ENCODE measurements at places on chromosomes 4 and X.
A peak's percentile ranks its signal among the peaks of the same experiment; 100 is the strongest.

DNA sequence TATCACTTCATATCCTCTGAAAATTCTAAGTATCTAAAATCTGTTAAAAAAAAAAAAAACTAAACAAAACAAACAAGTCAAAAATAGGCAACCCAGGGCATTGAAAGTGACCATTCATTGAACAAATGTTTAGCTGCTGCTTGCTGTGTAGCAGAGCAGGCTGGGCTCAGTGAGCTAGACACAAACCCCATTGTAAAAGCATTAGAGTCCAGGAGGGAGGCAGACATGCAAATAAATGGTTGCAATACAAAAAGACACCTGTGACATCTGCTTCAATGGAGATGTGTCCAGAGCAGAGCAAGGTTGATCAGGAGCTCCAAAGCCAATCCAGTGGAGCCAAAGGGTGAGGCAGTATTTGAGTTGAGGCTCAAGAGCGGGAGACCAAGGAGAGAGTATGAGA, 267.3 kb upstream of the GATB start:
- DNase-seq = no peak

DNA sequence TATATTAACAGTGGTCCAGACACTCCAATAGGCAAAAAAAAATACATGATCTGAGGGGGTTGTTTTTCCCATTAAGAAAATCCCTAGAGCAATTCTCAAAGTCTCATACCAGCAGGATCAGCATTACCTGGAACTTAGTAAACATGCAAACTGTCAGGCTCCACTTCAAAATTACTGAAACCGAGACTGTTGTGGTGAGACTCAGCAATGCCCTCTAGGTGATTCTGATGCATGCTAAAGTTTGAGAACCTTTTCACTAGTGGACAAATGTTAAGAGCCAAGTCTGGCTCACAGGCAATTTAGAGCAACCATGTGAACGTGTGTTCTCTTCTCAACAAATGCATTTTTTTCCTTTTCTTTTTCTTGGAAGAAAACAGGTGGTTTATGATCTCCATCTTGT, 30.2 kb downstream of the NEK1 start:
- no peak for DNase-seq

DNA sequence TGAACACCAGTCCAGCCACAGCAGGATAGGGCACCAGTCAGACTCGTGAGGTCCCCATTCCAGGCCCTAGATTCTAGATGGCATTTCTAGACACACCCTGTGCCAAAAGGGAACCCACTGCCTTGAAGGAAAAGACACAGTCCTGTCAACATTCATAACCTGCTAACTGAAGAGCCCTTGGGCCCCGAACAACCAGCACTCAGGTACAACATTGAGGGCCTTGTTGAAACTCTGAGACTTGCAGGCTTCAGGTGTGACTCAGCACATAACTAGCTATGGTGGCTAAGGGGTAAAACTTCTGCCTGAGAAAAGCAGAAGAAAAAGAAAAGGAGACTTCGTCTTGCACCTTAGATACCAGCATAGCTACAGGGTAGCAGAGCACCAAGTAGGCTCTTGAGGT, 252.9 kb upstream of the GRID2 start:
- DNase-seq = no peak

DNA sequence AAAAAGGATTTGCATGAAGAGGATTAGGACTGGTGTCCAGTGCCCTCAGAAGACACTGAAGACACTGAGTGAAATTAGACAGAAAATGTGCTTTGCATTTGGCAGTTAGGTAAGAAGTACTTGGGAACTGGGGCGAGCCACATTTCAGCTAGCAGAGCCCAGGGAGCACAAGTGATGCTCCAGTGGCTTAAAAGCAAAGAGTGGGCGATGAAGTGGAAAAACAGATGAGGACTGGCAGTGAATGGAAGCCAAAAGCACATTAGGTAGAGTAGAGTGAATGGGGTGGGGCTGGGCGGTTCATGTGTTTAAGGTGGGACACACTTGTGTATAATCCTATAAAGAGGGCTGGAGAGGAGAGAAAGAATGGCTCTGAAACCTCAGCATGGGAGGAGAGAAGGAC, 18.4 kb downstream of the DCLK2 start:
- no peak for DNase-seq

DNA sequence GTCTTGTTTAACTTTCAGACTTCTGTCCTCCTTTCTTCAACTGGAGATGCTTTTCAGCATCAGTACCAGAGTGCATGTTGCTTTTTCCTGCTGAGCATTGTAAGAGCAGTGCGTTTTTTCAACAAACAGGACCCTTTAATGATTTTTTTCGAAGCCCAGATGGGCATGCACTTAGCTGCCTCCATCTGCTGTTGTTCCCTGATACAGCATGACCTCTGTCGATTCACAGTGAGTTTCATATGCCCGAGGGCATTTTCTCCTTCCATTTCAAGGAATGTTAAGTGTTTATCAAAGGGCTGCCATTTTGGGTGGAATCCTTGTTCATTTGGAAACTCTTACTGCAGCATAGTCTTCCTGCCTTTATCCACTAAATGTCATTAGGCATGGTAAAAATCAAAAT, 428.6 kb downstream of the DTHD1 start:
- DNase-seq = no peak

GRCh38 chr4:127997534-127998388, 32.6 kb downstream of the ABHD18 start:
- DNase-seq = peak; percentile 3

All from lung microvascular endothelial cell (primary cell).